ENCODE measurements at places on chromosomes 4 and X. TPM values are rescaled to one million over a fixed set of nuclear protein-coding genes. Genes with fewer than 3 reads are reported as not detected.

AKAP14 gene
- total RNA-seq, result not detected

ZNF81 gene
- total RNA-seq, result 8.8 TPM

DNA sequence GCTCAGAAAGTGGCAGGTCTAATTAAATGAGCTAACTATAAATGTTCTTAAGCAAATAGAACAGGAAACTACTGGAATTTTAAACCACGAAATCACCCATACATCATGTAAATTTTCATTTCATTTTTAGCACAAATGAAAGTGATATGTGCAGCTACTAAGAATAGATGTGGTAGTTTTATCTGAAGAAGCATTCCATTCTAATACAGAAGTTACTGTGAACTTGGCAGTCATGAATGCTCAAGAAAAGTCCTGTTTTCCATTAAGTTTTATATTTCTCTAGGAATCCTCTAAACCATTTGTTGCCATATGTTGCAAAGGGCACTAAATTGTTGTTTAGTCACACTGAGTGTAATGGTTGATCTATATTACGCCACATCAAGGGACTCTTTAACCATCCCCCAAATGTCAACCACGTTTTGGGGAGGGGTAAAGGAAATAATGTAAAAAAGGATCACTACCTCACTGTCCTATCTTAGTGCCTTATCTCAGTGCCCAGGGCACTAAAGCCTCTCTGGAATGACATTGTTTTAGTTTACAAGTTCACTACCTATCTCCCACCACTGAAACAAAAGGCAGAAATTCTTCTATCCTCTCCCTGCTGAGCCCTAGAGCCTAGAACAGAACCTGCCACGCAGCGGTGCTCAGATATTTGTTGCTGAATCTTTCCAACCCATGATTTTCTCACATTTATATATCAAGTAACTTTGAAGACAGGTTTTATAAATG, 118.0 kb downstream of the SHISA3 start:
- DNase-seq, result no peak

GRCh38 chrX:124346877-124347241, 496 bp downstream of the SH2D1A start:
- DNase-seq, result no peak

NOX1 gene
- not detected for total RNA-seq

DNA sequence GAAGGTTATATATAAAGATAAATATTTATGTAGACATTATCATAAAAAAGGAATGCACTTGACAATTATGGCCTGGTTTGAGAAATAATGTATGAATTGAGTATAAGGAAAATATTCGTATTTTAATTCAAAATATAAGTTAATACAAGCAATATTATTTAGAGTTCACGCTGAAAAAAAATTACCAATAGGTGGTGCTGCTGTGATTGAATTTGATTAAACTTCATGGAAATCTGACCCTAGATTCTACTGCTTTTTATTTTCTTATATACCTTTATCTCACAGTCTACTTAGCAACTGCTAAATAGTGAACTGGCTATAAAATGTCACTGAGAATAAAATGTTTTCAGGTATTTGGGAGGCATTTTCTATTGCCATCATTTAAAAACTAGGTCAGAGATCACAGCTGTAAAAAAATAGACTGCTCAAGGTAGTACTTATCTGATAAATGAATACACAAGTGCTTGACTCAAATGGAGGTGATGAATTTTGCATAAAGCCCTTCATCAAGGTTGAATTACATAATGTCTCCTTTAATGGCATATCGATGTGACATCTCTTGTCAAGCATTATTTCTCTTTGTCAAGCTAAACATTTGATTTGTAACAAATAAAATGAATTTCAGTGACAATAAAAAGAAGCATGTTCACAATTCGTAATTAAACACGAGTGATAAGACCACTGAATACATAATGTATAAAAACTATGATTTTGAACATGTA, 1638.8 kb upstream of the PCDH7 start:
- DNase-seq, result no peak

HSFX2 gene
- total RNA-seq, result 1.2 TPM

DNA sequence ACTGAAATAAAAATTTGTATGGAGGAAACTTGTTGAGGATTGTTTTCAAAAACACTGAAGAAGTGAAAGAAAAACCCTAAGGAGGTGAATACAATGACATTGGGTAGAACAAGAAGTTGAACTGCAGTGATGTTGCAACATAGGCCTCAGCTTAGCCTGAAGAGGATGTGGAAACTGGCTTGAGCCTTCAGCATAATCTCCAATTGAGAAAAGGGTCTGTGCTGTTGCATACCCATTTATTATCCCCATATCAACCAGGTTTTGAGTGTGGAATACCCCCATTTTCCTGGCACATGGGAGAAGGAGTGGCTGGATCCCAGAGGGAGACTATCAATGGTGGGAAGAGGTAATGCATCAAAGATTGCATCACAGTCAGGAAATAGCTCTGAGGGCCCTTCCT, 695.0 kb upstream of the HS3ST1 start:
- no peak for DNase-seq

DNA sequence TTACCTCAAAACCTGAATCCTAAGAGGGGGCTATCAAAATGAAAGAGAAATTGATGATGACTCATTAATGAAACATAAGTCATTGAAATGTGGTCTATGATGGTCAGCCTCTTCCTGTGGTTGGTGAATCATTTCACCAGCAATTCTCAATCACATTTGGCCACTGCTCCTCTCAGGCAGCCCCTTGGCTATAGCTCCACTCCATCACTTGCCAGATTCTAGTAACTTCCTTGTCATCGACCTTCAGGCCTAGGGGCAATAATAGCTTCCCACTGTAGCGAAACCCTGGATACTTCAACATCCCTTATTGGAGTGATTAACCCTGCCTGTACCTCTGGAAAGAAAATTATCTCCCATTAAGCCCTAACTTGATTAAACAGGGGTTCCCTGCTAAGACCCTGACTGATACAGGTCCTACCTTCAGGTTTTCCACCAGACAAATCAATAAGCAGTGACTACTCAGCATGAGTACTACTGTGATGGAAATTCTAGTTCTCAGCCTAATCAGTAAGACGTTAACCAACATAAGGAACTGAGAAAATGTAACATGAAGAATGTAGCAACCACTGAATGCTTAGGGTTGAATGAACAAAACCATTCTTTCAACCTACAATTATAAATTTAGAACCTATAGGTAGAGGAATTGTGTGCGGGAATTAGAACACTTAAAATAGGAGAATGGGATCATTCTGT, 30.4 kb downstream of the ADH7 start:
- no peak for DNase-seq

CCKAR gene
- total RNA-seq, result not detected

DNA sequence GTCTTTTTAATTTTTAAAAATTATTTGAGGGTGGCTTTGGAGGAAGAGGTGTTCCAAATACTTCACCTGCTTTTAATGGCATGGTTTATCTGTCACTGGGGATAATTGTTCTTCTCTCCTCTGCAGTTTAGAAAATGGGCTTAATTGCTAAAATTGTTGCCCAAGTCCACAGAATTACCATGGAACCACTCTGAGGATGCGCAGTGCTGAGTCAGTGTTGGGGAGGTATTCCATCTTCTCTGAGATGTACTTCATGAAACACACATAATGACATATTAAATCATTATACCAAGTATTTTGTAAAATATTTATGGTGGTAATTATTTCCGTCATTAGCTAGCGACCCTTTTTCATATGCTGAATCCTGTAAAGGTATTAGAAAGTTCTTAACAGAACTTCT, 8.0 kb downstream of the ASB5 start:
- DNase-seq, result no peak

DNA sequence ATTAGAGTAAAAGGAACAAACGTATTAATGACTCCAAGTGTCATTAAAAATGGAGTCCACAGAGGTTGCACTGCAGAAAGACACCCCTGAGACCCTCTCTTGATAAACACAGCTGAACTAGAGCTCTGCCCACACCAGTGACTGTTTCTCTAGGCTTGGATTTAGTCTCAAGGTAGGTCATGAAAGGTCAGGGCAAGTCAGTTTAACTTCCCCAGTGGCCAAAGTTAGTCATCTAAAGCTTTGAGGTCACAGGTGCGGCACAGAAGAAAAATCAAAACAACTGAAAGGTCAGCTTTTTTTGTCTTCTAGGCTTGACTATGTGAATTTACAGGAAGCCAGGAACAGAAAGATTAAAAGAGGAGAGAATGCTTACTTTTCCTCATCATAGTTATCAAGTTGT, 749.6 kb downstream of the RAB28 start:
- DNase-seq, result no peak

- no peak for DNase-seq
These were observed 42.0 kb downstream of the MFAP3L start for GRCh38 chr4:169984173-169984572.

- DNase-seq, result no peak
These were observed at the start of gene FAAH2 for GRCh38 chrX:57286507-57287251. FAAH2 (plus strand) TSS chrX:57286706; CDS start chrX:57286826, 120 bp downstream.

AREG gene
- 4.0 TPM for total RNA-seq

TIMM8A gene
- total RNA-seq, result 2.6 TPM

- no peak for DNase-seq
These were observed 27.9 kb upstream of the PAPSS1 start for GRCh38 chr4:107747748-107748486.

DNA sequence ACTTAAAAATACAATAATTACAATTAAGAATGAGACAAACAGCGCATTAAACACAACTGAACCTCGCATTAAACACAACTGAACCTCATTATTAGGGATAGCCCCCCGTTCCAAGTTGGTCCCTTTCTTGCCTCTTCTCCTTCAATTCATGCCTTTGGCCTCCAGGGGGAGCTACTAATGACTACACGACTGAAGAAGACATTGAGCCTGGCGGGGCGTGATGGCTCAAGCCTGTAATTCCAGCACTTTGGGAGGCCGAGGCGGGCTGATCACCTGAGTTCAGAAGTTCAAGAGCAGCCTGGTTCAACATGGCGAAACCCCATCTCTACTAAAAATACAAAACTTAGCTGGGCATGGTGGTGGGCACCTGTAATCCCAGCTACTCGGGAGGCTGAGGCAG, 56.4 kb upstream of the NWD2 start:
- DNase-seq, result no peak

GRCh38 chrX:118551426-118551825, 55.8 kb downstream of the DOCK11 start:
- no peak for DNase-seq

GRCh38 chr4:40722576-40723161, 27.1 kb upstream of the NSUN7 start:
- DNase-seq, result no peak

GRCh38 chr4:140113653-140114052, 40.3 kb downstream of the MAML3 start:
- DNase-seq, result no peak

DNA sequence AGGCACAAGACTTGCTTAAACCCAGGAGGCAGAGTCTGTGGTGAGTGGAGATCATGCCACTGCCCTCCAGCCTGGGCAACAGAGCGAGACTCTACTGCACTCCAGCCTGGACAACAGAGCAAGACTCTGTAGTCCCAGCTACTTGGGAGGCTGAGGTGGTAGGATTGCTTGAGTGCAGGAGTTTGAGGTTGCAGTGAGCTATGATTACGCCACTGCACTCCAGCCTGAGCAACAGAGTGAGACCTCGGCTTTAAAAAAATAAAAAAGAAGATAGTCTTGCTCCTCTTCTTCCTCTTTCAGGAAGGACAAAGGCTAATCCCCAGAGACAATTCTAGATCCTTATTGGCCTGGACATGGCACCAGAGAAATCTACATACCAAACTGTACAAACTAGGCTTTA, 5.7 kb upstream of the PPEF2 start:
- no peak for DNase-seq
